ENCODE measurements at places on chromosomes 5 and 9.

DNA sequence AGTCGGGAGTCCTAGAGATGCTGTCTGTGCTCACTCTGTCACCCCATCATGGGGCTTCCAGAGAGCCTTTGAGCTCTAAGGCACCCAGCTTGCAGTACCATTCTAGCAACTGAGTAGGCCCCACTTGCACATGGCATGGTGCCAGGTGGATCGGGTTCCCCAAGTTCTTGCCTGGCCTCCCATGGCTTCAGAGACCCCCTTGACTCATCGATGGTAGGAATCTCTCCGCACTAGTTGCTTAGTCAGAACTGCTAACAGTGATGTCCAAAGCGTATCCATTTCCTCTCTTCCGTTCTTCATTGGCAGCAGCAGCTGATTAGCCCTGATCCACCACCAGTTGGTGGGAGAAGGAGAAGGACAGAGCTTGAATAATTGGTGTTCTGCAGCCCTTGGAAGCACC is 70.3 kb upstream of the RARS1 start:
- DNase-seq, result no peak

GRCh38 chr5:9545136-9545991 is 511 bp downstream of the SEMA5A start:
- DNase-seq, result no peak

DNA sequence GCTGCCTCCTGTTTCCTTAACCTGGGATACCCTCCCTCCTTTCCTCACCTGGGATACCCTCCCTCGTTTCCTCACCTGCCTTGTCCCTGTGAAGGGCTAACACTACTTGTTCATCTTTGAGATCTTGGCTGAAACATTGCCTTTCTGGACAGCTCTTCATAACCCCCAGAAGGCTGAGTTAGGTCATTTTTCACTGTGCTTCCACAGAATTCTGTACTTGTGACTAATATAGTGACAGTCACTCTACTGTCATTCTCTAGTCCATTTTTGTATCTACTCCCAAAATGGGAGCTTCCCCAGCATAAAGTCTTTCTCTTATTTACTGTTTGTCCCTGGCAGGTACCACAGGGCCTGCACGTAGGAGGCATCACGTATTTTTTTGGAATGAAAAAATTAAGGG is 21.5 kb upstream of the DAB2 start:
- no peak for DNase-seq

DNA sequence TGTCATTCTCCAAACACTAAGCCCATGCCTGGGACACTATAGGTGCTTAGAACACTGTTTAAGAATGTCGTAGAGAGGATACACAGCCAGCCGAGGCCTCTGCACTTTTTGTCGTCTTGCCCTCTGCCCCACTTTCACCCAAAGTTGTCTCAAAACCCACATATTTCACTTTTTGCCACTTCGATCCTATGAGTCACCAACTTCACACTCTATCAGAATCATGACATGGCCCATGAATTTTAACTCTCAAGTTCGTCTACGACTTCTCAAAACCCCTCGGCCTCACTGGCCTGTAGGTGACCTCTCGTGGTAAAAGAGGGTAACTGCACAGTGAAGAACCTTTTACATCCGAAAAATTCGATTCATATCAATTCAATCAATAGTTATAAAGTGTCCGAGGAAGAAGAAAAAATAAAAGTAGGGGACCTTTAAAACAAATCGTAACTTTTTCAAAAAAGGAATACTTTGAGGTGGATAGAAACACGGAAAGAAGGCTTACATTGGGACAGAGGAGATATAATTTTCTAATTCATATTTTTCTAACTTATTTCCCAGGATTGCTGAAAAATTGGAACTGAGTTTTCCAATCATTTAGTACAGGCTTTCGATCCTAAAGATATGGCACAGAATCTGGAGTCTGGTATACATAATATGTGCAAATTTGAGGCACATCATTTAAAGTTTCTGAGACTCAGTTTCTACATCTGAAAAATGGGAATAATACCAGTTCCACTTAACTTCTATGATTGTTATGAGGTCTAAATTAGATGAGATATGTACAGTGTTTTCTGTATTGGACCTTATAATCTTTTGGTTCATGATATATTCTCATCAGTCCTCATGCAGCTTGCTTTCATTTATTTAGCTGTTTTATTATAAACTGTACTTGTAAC is 122.6 kb downstream of the APBA1 start:
- no peak for DNase-seq

DNA sequence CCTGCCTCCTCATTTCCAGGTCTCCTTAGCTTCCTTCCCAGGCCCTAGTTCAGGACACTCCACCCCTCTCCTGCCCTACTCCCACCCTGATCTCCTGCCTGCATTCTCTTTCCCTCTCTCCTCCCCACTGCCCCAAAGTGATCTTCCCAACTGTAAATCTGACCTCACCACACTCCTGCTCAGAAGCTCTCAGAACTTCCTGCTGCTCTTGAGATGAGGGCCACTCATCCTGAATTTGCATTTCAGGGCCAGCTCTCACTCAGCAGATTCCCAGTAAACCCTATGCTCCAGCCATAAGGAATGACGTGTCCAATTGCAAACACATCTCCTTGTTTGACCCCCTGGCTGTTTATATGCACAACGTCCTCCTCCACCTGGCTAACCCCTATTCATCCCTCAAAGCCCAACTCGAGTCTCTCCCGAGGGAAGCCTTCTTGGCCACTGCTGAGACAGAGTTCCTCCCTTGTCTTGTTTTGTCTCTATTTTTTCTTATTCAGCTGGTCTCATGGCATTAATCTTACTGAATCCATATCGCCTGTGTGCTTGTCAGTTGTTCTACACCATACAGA is 95.0 kb downstream of the NSG2 start:
- DNase-seq, result no peak

GRCh38 chr5:143828710-143829109 is 16.7 kb downstream of the HMHB1 start:
- no peak for DNase-seq

GRCh38 chr9:16679327-16679821 is 191.1 kb downstream of the BNC2 start:
- DNase-seq, result no peak

DNA sequence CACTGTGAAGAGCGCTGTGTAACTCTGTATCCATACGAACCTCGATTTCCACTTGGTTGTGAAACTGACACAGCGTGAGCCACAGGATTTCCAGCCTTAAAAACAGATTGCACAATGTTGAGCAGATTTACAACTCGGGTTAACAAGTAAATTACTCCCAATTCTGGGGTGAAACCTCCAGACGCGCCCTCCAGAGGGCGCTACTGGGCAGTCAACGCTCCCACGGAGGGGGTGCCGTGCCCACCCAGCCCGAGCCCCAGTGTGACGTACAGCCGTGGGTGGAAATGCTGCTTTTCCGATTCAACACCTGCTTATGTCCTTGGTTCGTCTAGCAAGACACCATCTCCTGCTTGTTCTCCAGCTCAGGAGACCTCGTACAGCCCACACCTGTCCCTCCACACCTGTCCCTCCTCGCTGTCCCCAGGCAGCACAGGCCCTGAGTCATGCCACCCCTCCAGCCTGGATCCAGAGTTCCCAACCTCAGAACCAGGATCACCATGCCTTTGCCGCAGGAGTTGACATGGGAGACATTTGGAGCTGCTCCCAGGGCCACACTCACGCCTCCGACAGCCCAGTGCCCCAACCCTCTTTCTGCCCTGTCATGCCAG is 34.4 kb upstream of the SLC6A3 start:
- peak; percentile 48 for DNase-seq

DNA sequence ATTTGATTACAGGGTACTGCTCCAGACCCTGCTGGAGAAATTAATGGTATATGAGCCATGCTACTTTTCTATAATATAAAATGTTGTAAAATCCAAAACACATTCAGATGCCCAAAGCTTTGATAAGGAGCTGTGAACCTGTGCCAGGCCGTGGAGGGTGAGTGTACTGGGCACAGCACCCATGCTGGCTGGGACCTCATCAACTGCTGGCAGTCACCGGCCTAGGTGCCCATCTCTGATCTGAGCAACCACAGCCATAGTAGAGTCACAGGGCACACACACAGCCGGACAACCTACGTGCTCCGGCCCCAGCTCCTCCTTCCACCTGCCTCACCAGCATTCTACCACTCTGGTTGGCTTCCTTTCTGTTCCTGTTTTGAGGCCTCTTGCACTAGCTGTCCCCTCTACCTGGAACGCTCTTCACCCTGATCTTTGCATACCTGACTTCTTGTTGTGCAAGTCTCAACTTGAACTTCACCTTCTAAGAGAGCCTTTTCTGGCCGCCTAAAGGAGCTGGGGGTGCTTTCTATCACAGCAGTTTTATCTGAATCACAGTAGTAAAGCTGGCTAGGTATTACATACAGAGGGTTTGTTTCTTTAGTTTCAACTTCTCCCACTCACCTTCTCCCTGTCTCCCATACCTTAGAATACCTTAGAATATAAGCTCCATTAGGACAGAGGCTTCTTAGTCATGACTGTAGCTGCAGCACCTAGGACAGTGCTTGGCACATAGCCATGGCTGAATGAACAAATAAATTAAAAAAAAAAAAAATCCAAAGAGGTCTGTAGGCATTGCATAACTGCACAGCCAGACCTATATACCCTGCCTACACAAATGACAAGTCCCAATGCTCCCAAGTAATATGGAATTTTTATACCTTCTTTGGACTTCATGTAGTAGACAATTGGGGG is 51.7 kb downstream of the MED27 start:
- DNase-seq, result no peak

All from T-cell (primary cell).